Forelimb muscle (tissue), 1 donor: ENCODE measurements at places on chromosomes 7 and 10. TPM values are rescaled to one million over a fixed set of nuclear protein-coding genes. Genes with fewer than 3 reads are reported as not detected.

TCAF1 gene
- polyA plus RNA-seq: 206 TPM

IGF2BP3 gene
- polyA plus RNA-seq: 27.8 TPM

- no peak for DNase-seq
Observed at GRCh38 chr10:133339708-133340380, 3.1 kb upstream of the CALY start.

GRCh38 chr7:123974326-123974908 is 49.4 kb downstream of the SPAM1 start:
- no peak for DNase-seq
